PC-3 (cell line): ENCODE measurements at places on chromosomes 6 and 20. TPM values are rescaled to one million over a fixed set of nuclear protein-coding genes. Genes with fewer than 3 reads are reported as not detected.

PLTP gene
- 56.6 and 61.5 TPM in 2 replicates for total RNA-seq

ISM1 gene
- total RNA-seq = not detected in 2 replicates

GRIK2 gene
- 0.55 and 2.8 TPM in 2 replicates for total RNA-seq

LY6G6D gene
- not detected in 2 replicates for total RNA-seq

SYNDIG1 gene
- total RNA-seq = not detected in 2 replicates

OR2B2 gene
- total RNA-seq = not detected in 2 replicates

- no peak for DNase-seq
These were observed 20.6 kb upstream of the NKX2-2 start for GRCh38 chr20:21534453-21534852.

- DNase-seq = no peak
These were observed 53.6 kb downstream of the PYGB start for GRCh38 chr20:25301357-25301920.

DNA sequence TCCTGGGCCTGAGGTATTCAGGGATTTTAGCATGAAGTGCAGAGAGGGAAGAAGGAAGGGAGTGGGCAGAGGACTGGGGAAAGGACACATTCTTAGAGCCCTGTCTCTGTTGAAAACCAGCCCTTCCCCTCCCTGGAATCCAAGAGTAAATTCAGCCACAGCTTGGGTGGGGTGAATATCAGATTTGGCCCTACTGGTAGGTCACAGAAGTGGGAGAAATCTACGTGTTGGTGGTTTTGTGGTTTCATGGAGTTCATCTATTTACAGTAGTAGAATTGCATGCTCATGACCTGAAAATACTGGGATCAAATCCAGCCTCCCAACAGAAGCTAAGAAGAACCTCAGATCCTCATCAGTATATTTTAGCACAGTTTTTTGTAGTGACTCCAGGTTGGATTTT, 404.4 kb downstream of the BMP2 start:
- peak; percentile 54 for DNase-seq

DNA sequence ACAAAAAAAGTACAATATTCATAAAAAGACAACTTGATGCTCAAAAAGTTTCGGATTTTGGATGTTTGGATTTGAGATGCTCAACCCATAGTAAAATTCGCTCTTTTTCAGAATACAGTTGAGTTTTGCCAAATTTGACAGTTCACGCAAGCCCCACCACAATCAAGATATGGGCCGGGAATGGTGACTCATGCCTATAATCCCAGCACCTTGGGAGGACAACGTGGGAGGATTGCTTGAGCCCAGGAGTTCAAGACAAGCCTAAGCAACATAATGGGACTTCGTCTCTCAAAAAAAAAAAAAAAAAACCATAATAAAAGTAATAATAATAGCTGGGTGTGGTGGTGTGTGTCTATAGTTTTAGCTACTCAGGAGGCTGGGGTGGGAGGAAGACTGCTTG, 51.3 kb downstream of the PHF20 start:
- no peak for DNase-seq

GRCh38 chr6:32886681-32887383, 32.8 kb downstream of the PSMB9 start:
- peak; percentile 79 for DNase-seq

DNA sequence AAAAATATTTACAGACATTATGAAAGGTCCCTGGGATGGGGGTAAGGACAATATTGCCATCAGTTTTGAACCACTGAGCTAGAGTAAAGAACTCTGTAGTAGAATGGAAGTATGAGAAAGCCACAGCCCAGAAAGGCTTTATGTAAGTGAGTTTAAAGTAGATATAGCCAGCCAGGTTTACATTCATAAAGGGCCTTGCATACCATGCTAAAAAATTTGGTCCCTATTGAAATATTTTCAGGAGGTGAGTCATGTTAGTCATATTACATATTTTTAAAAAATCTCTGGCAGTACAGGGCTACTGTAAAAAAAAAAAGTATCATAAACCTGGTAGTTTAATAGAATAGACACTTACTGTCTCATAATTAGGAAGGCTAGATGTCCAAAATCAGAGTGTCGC, 3.5 kb downstream of the ZKSCAN8 start:
- DNase-seq = peak; percentile 10

DNA sequence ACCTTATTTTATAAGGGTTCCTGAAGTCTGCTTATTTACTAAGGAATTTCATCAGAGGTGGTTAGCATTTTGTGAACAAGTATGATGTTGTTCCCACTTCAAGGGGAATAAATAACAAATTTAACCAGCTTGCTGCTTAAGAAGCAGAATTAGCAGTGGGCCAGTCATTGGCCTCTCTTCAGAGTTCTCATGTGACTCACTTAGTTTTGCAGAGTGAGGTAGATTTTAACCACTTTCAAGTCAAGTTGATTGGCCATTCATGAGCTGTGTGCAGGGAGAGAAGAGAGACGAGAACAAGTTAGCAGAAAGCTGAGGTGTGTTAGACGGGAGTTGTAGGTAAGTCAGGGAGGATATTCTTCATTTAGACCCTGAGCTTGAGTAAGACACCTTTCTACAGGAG, 18.1 kb downstream of the TOP1 start:
- peak; percentile 24 for DNase-seq

DNA sequence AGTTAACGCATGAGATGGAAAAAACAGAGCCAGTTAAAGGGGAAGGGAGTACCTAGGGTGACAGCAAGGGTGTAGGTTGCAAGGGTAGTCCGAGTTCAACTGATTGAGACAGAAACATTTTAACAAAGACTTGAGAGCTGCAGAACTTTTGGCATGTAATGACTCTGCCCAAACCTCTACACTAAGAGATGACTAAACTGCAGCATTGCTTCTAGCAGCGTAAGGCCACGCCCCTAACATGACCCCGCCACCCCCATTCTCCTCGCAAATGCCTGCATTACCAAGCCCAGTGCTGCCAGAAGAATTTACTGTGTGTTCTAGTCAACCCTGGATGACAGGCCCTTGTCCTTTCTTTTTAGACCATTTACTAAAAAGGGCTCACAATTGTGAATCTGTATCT, 6.3 kb upstream of the HINT3 start:
- peak; percentile 60 for DNase-seq

DNA sequence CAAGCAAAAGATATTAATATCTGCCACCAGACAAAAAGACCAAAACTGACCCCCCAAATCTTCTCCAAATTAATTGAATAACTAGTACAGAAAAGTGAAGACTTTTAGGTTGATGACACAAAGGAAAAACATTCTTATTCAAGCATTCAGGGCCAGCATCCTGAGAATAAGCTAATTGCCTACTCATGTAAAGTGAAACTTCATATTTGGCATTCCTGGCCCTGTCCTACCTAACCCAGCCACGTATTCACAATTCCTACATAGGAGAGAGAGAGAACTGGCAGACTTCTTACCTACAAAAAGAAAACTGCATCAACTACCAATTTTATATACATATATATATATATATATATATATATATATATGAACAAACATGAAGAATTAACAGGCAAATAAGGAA, 4.9 kb upstream of the ASCC3 start:
- no peak for DNase-seq

DNA sequence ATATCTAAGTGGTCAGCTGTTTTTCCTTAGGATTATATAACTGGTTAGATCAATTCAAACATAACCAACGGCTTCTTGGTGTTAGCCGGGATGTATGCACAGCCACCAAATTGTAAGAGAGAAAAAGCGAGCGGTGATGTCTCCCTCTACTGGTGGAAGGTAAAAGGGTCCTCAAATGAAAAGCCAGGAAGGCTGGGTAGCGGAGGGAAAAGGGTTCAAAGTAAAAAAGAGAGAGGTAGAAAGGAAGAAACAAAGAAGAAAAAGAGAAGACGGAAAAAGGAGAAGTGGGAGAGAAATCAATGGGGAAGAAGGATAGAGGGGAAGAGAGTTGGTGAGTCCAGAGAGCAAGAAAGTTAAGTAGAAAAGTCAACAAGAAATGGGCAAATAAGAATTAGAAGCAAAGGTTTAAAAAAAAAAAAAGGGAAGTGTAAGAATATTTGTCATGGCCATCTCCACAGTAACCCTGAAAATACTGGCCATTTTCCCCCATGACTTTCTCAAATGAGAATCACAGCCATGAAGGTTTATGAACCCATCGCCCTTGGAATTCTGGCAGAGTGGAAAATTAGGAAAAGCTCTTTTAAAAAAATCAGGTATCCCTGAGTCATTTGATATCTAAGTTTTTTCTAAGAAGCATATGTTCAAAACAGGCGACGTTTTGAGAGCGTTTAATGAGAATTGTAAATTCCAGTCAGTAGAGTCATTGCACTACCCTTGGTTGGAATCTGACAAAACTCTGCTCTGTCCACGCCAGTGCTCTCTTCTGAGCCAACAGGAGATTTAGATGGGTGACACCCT, 155.6 kb upstream of the SNX9 start:
- DNase-seq = peak; percentile 68
